ENCODE measurements at places on chromosomes 11 and 22. TPM values are rescaled to one million over a fixed set of nuclear protein-coding genes. Genes with fewer than 3 reads are reported as not detected.
A peak's percentile ranks its signal among the peaks of the same experiment; 100 is the strongest.

DNA sequence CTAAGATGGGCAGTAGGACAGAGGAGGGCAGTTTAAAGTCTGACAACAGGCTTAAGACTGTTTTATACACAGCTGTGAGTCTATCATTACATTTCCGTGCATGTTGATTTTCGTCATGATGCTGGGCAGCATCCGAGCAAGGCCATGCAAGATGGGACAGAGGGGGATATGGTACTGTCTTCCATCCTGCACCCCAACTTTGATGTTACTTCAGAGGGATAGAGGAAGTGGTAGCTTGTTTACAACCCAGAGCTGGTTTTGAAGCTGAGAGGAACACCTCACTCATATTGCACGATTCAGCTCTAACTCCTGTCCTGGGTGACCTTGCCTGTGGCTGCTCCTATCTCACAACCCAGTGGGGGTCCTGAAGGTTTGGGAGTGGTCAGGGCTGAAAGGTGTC, 3.0 kb upstream of the SORL1 start:
- no peaks in the 10 kb centered on the region for H3K36me3 ChIP-seq
- no peaks in the 10 kb centered on the region for H3K27me3 ChIP-seq
- H3K4me3 ChIP-seq, result no peak overlapping the region
- H3K4me1 ChIP-seq, result peaks cover 19% of the 10 kb centered on the region

DNA sequence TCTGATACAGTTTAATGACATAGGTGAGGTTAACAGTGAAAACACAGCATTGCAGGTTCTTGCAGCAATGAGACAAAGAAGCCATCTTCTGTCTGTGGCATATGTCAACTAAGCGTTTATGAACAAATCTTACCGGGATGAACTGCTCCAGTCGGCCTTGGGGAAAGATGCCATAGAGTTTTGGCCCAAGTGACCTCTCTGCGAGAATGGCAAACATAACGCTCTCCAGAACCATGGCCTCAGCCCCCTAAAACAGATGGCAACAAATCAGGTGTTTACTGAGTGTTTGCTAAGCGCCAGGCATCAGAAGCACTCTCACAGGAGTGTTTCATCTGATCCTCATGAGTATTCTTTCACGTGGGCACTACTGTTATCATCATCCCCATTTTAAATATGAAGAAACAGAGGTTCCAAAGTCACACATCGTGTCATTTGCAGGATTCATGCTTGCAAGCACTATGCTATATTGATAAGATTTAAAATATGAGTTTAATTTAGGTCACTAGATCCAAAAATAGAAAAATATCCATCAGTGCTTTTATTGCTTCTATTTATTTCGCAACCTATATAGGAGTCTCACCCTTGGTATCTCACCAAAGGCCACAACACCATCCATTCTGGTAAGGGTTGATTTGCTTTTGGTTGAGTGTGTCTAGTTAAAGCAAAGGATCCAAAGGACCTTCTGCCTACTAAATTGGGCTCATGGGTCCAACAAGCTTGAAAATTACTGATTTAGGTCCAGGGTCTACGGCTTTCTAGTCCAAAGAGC, 35.9 kb downstream of the TCIRG1 start:
- no peak overlapping the region for H3K4me3 ChIP-seq
- no peak for DNase-seq
- H3K36me3 ChIP-seq, result peaks cover 8% of the 10 kb centered on the region
- no peaks in the 10 kb centered on the region for H3K4me1 ChIP-seq
- no peak overlapping the region for H3K27ac ChIP-seq

DNA sequence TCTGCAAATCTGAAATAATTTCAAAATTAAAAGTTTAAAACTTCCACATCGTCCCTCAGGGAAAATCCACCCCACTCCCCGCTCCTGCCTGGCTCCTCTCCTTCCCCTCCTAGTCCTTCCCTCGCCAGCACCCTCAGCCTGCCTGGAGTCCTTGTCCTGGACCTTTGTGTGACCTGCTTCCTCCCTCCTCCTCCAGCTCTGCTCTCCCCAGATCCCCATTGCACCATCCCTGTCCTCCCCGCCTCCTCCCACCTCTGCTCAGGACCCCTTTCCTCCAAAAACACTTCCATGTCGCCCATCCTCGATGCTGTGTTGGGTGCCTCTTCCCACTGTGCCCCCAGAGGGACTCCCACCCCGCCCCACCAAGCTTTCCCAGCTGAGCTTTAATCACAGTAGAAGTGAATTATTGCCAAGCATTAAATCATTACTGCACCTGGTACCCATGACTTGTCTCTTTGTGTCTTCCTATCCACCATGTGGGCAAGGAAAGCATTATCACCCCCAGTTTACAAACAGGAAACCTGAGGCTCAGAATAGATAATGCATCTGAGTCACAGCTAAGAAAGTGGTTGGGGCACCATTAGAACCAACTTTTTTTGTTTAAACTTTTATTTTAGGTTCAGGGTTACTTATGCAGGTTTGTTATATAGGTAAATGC, 2.4 kb upstream of the ZP1 start:
- H3K36me3 ChIP-seq, result no peaks in the 10 kb centered on the region
- no peak overlapping the region for H3K4me3 ChIP-seq
- no peaks in the 10 kb centered on the region for H3K4me1 ChIP-seq
- no peak overlapping the region for H3K27ac ChIP-seq
- no peaks in the 10 kb centered on the region for H3K27me3 ChIP-seq
- no peak for DNase-seq

- H3K27me3 ChIP-seq, result peaks cover 10% of the 10 kb centered on the region
- H3K36me3 ChIP-seq, result no peaks in the 10 kb centered on the region
- no peak overlapping the region for H3K27ac ChIP-seq
These were observed 14.0 kb upstream of the LMO1 start for GRCh38 chr11:8277691-8278090.

GRCh38 chr11:126277780-126278179, 5.1 kb upstream of the TIRAP start:
- H3K27me3 ChIP-seq, result no peaks in the 10 kb centered on the region
- DNase-seq, result no peak
- H3K36me3 ChIP-seq, result peaks cover 22% of the 10 kb centered on the region
- H3K27ac ChIP-seq, result no peak overlapping the region
- no peak overlapping the region for H3K4me3 ChIP-seq

DNA sequence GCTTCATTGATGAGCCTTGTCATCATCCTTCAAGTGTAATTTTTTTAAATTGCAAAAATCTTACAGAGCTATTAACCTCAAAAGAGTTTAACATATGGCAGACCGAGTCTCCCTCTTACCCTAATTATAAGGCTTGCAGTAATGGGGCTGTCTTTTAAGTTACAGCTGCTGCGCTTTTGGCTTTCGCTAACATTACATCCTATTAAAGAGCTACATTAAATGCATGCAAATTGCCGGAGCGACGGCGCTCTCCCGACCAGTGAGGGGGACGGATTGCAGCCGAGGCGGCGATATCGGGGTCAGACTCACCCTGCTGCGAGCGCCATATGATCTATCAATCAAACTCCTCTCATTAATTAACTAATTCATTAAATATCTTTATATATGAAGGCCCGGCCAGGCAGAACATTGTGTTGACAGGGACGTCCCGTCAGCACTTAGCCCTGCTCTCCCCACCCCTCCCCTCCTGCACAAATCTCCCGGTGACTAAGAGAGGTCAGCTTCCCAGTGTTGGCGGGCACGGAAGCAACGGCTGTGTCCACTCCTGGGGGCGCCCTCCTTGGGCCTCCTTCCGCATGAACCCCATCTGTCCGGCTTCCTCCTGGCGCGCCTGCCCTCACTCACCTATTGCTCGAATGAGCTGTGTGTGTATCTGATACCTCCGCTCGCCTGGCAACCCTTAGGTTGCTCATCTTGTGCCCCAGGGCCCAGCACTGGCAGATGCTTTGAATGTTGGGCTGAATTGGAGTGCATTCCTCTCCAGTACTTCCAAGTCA, 156.0 kb upstream of the CADM1 start:
- H3K4me1 ChIP-seq, result peaks cover 11% of the 10 kb centered on the region
- H3K36me3 ChIP-seq, result no peaks in the 10 kb centered on the region
- DNase-seq, result peak; percentile 81
- H3K4me3 ChIP-seq, result no peak overlapping the region
- H3K27me3 ChIP-seq, result peaks cover 16% of the 10 kb centered on the region

DNA sequence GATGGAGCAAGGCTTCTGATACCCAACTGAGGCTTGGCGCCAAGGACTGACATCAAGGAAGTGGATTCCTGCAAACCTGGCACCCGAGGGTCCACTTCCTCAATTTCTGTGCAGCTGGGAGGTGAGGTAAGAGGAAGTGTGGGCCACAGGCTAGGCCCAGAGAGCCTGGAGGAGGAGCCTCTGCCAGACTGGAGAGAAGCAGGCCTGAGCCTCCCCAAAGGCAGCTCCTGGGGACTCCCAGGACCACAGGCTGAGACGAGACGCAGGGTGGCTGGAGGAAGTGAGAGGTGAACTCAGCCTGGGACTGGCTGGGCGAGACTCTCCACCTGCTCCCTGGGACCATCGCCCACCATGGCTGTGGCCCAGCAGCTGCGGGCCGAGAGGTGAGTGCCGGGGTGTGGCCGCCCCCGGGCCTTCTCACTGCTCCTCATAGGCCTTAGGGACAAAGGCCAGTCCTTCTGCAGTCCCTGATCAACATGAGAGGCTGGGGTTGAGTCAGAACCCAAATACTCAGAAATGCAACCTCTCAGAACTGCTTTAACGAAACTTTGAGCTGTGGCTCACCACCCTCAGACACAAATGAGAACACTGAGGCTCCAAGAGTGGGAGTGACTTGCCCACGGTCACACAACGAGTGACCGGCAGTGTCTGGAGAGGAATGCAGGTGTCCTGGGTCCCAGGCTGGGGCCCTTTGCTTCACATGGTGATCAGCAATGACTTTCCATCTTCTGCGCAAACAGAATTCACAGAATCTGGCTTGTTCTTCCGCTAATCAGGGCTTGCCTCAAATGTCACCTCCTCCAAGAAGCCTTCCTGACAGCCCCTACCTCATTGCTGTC, at the start of gene NCF4:
TSS of gene NCF4 (plus strand) at position 186 of the 839 bp plus-strand sequence. CDS start at position 352, 166 bp downstream.
- peaks cover 4% of the 10 kb centered on the region for H3K27me3 ChIP-seq
- peak; percentile 19 for DNase-seq
- H3K4me3 ChIP-seq, result no peak within 1 kb of the TSS
- H3K4me1 ChIP-seq, result no peaks in the 10 kb centered on the region

DNA sequence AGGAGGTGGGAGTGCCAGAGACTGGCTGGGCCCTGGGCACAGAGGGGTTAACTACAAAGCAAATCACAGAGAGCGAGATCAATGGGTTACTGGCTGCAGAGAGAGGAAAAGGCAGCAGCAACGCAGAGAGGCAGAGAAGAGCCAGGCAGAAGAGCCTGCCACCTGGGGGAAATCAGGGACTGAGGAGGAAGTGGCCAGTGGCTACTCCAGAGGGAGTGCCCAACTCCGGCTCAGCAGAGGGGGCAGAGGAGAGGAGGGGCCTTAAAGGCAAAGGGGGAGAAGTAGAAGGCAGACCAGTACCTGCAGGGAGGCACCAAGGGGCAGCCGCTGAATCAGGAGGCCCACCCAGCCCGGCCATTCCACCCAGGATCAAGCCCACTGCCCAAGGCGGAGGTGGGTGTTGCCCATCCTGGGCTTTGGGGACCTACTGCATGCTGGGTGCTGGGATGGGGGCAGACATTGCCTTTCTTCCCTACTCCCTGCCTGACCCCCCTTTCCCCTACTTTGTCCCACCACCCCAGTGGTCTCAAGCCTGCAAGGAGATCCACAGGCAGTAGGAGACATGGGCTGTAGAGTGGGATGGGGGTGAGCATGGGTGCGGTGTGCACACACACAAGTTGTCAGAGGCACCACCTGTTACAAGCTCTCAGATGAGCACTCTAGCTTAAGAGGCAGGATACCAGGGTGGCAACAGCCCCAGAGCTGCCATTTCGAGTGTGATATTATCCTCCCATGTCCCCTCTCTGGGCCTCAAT, 926 bp upstream of the GALR3 start:
- H3K36me3 ChIP-seq, result no peaks in the 10 kb centered on the region
- peaks cover 22% of the 10 kb centered on the region for H3K4me1 ChIP-seq
- no peak overlapping the region for H3K27ac ChIP-seq
- H3K27me3 ChIP-seq, result peaks cover 48% of the 10 kb centered on the region
- no peak overlapping the region for H3K4me3 ChIP-seq

DNA sequence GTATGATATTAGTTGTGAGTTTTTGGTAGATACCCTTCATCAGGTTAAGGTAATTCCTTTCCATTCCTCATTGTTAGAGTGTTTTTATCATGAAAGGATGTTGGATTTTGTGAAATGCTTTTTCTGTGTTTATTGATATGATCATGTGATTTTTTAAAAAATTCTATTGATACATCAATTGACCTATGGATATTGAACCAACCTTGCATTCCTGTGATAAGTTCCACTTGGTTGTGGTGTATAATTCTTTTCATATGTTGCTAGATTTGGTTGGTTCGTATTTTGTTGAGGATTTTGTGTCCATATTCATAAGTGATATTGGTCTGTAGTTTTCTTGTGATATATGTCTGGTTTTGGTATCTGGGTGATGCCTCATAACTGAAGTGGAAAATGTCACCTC, 6.7 kb downstream of the ANKRD13D start:
- H3K36me3 ChIP-seq, result peaks cover 31% of the 10 kb centered on the region
- no peak overlapping the region for H3K4me3 ChIP-seq
- H3K4me1 ChIP-seq, result no peaks in the 10 kb centered on the region

DSCAML1 gene
- 1.4 TPM for total RNA-seq

CD248 gene
- total RNA-seq, result 53.5 TPM

OR8H2 gene
- not detected for total RNA-seq

HBE1 gene
- 14.6 TPM for total RNA-seq

All from lung (tissue), 17 donors.